ENCODE measurements at places on chromosomes 3 and 15.
A peak's percentile ranks its signal among the peaks of the same experiment; 100 is the strongest.

- DNase-seq, result peak; percentile 63
These were observed 179.0 kb upstream of the PFN2 start for GRCh38 chr3:150149651-150150051.

GRCh38 chr15:93121973-93122910 lies 33.2 kb upstream of the RGMA start:
- no peak for DNase-seq

DNA sequence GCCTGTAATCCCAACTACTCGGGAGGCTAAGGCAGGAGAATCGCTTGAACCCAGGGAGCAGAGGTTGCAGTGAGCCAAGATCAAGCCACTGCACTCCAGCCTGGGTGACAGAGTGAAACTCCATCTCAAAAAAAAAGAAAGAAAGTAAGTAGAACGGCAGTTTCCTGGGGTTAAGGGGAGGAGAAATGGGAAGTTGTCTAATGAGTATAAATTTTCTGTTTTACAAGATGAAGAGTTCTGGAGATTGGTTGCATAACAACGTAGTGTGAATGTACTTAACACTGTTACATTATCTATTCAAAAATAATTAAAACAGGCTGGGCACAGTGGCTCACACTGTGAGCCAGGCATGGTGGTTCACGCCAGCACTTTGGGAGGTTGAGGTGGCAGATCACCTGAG lies 45.4 kb downstream of the GRK7 start:
- no peak for DNase-seq

DNA sequence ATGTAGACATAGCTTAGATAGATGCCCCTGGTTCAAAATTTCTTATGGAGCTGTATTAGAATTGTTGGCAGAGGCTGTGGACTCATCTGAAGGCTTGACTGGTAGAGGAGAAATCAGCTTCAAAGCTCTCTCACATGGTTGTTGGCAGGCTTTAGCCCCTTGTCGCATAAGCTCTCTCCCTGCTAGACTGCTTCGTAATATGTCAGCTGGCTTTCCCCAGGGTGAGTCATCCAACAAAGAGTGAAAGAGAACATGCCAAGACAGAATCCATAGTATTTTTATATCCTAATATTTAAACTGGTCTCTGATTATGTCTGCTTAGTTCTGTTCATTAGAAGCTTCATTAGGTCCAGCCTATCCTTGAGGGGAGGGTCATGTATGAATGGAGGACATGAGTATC lies 427.4 kb upstream of the NAALADL2 start:
- no peak for DNase-seq

DNA sequence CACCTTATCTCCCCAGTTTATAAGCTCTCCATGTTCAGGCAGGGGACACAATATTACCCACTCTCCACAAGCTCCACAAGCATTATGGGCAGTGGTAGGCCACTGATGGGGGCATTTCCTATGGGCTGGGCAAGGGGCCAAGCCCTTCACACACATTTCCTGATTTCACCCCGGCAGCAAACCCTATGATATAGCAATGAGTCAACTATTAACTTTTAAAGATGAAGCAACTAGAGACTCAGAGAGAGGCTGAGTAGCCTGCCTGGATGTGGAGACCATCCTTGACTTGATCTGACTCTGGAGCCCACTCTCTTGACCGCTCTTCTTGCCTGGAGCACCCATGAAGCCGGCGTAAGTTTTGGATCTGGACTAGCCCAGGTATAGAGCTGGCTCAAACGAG lies 27.4 kb downstream of the FOXL2NB start:
- DNase-seq, result no peak

Measured in NCI-H345 (cell line).